ENCODE measurements at places on chromosomes 5 and 9.

DNA sequence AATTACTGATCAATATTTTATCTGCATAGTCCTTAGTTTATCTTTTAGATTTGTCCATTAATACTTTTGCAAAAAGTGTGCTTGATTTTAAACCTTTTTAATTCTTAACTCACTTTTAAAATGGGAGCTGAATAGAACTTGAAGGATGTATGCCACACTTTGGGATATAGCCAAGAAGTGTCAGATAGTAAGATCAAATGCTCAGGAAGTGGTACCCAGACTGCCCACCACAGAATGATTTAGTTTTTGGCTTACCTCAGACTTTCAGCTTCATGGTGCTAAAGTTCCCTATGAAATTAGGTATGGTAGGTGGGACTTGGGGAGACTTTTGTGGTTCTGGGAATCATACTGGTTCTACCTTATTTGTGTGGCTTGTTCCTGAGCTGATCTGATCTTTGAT lies 14.7 kb downstream of the FOCAD start:
- DNase-seq: no peak

DNA sequence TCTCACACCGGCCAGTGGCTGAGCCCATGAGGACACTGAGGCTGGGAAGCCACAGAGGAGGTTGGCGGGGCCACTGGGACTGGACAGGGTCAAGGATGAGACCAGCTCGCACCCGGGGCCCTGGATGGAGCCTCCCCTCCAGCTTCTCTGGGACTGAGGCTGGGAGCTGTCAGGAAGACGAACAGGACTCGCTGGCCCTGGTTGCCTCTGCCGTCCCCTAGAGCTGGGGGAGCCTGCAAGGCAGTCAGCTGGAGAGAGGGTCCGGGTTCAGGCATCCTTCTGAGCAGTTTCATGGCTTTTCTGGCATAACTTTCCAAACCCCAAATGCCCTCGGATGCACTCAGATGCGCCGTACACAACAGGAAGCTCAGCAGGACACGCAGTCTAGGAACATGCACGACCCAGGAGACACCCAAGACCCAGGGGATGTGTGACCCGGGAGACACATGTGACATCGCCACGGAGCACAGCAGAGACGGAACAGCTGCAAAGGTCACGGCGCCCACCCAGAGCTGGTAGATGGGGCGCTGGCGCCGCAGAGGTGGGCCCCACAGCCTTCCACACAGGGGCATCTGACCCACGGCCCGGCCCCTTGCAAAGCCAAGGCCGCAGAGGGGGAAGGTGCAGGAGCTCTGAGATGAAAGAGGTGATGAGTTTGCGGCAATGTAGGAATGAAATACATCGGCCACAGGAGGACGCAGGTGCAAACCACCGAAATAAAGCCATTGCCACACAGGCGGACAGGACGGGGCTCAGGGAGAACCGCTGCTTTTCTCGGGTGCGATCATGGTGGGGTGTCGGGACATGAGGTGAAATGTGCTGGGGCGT lies 17.1 kb downstream of the TPPP start:
- no peak for DNase-seq

- DNase-seq: no peak
These were observed 61.5 kb downstream of the ZNF354C start for GRCh38 chr5:179121667-179122111.

DNA sequence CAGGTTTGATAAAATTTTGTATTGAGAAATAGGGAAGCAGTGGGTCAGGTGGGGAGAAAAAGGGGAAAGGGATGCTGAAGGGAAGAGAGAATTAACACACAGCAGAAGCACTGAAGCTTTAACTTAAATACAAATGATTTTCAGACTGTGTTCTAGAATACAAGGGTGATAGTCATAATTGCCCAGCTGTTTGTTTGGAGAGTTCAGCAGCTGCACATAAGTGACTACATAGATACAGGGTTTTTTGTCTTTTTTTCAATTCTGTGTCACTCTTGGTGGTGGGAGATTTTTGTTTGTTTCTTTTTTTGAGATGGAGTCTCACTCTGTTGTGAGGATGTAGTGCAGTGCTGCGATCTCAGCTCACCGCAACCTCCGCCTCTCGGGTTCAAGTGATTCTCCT lies 590.4 kb upstream of the SEMA6A start:
- DNase-seq: no peak

DNA sequence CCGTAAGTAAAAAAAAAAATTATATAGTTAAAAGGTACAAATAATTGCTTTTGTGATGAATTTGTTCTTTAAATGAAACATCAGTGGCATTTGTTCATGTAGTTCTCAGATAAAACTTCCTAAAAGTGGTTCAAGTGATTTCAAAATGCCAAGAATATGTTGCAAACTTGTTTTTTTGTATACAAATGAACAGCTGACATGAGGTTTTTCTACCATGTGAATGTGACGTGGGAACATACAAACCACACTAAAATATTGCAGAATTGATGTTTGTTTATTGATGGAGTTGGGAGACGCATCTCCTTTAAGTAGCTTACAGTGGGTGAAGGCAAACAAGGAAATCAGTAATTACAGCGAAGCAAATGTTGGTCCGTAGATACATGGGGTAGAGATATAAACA lies 16.9 kb downstream of the BASP1 start:
- no peak for DNase-seq

GRCh38 chr5:140176031-140176387 lies 1.0 kb downstream of the CYSTM1 start:
- DNase-seq: no peak

- DNase-seq: no peak
These were observed at the start of gene PLCXD3 for GRCh38 chr5:41510176-41510831. PLCXD3 (minus strand) TSS chr5:41510601; CDS start chr5:41510526, 75 bp downstream.

DNA sequence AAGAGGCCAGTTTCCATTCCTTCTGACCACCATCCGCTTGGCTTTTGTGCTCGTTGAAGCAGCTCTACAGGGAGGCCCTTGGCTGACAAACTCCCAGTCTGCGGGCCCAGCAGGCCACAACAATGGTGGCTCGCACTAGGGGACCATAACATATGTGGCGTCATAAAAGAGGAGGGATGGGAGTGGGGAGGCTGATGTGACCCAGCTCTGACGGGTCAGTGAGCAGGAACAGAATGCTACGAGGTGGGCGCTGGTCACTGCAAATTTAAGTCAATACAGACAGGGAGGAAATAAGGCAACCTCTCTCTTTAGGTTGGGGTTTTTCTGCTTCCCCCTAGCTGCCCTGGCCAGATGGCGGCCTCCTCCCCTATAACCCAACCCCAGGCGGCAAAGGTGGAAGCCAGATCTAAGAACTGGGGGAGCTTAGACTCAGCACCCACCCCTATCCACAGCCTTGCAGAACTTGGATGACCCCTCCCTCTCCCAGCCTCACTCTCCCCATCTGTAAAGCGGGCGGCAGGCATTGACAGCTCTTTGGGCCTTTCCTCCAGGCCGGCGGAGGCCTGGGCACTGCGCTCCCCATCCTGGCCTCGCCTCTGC lies 778 bp downstream of the FRRS1L start:
- no peak for DNase-seq

DNA sequence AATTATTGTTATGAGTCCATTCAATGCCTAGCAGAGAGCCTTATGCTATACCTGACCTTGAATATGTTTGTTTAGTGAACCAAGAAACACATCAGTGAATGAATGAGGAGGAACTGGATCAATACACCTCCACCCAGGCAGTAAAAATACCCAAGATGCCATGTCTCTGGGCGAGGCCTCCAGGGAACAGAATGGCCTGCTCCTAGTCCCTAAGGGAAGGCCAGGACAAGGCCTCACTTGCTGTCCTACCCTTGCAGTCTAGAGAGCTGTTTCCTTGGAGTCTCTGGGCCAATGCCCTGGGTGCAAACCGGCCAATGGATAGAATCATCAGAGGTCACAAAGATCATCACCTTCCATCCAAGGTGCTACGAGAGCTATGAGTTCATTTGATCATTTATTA lies 26.1 kb downstream of the TNIP1 start:
- DNase-seq: no peak

- DNase-seq: no peak
These were observed 83.0 kb downstream of the NPR3 start for GRCh38 chr5:32794086-32794485.

- DNase-seq: no peak
These were observed 14.3 kb downstream of the KDM3B start for GRCh38 chr5:138366632-138367382.

DNA sequence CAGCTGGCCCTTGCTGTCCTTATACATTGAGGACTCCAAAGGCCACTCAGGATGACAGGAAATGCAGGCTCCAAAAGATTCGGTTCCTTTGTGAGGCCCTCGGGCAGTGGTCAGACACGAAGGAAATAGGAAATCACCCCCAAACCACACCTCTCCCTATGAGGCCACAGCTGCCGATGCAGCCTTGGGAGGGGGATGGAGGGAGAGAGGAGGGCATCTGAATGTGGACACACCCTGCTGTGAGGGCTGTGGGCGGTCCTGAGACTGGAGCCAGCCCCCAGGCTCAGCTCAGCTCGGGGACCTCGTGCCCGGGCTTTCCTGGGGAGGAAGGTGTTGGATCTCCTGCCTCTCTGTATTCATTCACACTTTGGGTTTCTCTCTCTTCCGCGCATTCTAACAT lies 2.7 kb upstream of the CLPTM1L start:
- no peak for DNase-seq
